ENCODE measurements at places on chromosomes 4 and X.

GRCh38 chr4:31445526-31445925 is 725.4 kb downstream of the PCDH7 start:
- no peak for DNase-seq

- no peak for DNase-seq
Measured at GRCh38 chrX:42976746-42977366, 198.9 kb upstream of the PPP1R2C start.

- DNase-seq = no peak
Measured at GRCh38 chrX:71629467-71629866, 11.2 kb upstream of the CXCR3 start.

GRCh38 chrX:153926858-153927671 is 1.0 kb upstream of the ARHGAP4 start:
- DNase-seq = peak; percentile 72

- no peak for DNase-seq
Measured at GRCh38 chr4:108247387-108248049, 78.8 kb upstream of the LEF1 start.

DNA sequence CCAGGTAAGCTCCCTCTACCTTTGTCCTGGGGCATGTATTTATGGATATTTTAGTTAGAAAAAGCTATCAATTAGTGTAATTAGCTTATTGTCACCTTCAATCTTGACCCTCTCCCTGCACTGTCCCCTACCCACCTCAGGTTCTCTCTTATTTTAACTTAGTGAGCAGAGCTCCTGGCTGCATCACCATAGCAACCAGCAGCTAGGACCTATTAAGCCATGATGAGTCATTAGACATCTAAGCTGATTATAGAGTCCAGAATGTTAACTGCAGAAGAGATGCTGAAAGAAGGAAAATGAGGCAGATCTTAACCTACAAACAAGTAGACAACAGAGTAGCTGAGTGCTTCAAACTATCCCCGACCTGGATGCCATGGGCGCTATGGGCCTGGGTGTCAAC is 36.6 kb downstream of the MAGEE2 start:
- DNase-seq = no peak

DNA sequence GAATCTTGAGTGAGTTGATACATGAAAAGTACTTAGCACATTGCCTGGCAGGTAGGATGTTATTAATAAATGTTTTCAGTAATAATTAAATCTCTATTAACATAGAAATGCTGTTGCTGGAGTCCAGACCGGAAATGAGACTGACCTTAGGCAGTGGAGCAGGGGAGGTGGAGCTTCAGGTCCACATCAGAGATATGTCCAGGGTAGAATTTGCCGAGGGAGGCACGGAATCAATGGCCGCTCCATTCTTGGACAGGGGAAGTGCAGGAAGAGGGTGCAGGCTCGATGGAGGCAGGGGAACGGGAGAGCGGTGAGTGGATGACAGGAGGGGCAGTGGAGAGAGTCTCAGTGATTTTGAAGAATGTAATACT is 107.3 kb downstream of the GATB start:
- DNase-seq = no peak

DNA sequence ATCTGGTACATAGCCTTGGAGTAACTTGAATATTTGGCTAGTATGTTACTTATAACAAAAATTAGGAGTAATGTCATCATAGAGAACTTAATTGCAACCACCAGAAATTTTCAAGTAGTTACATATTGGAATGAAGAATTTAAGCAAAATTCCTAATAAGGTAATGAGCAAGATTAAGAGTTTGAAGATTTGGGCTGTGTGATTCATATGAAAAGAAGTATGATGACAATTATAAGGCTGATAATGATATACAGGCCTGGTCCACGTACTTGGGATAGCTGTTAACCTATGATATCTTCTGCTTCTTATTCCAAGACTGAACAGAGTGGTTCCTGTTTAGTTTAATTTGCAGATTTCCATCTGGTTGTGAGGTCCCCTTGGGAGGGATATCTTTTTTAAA is 463.9 kb downstream of the RAPGEF2 start:
- no peak for DNase-seq

All from activated naive CD4-positive, alpha-beta T cell treated with Interleukin-2 at 50 U/mL for 16 hours (primary cell).